ENCODE measurements at places on chromosomes 3 and 15. TPM values are rescaled to one million over a fixed set of nuclear protein-coding genes. Genes with fewer than 3 reads are reported as not detected.

SEMA6D gene
- 21.0 TPM for total RNA-seq

ZBBX gene
- not detected for total RNA-seq

GABRR3 gene
- not detected for total RNA-seq

TM6SF1 gene
- total RNA-seq = 7.5 TPM

COL6A6 gene
- total RNA-seq = not detected

PIGB gene
- 8.7 TPM for total RNA-seq

RBM5 gene
- 89.8 TPM for total RNA-seq

NPHP3 gene
- 29.9 TPM for total RNA-seq

PIK3CA gene
- 12.8 TPM for total RNA-seq

IL12A gene
- 6.9 TPM for total RNA-seq

GOLGA8N gene
- total RNA-seq = 4.6 TPM

MYO5A gene
- 19.0 TPM for total RNA-seq

GOLGA6A gene
- total RNA-seq = 6.9 TPM

NR2E3 gene
- total RNA-seq = not detected

ADPRH gene
- 2.3 TPM for total RNA-seq

GOLGA8S gene
- not detected for total RNA-seq

CNTN6 gene
- total RNA-seq = not detected
